Smooth muscle cell of the brain vasculature (primary cell): ENCODE measurements at places on chromosomes 5 and 9.

GRCh38 chr5:57405984-57406383 is 76.6 kb downstream of the ACTBL2 start:
- DNase-seq = no peak

- DNase-seq = no peak
Measured at GRCh38 chr5:135894276-135894675, 1.4 kb downstream of the IL9 start.

DNA sequence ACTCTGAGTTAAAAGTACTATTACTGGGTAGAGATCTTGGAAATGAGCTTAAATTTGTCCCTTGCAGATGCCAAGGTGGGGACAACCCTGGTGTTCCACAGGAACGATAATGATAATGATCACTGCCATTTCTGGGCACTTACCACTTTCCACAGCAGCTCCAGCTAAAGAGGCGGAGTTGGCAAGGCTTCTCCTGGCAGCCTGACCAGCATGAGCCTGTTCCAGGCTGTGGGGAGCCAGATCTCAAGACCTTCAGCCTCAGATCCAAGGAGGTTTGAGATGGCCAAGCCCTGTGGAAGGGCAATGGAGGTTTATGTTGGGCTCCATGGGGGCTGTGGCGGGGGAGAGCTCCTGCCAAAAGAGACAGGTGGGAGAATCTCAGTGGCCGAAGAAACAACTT is 244.9 kb upstream of the MVB12B start:
- no peak for DNase-seq

DNA sequence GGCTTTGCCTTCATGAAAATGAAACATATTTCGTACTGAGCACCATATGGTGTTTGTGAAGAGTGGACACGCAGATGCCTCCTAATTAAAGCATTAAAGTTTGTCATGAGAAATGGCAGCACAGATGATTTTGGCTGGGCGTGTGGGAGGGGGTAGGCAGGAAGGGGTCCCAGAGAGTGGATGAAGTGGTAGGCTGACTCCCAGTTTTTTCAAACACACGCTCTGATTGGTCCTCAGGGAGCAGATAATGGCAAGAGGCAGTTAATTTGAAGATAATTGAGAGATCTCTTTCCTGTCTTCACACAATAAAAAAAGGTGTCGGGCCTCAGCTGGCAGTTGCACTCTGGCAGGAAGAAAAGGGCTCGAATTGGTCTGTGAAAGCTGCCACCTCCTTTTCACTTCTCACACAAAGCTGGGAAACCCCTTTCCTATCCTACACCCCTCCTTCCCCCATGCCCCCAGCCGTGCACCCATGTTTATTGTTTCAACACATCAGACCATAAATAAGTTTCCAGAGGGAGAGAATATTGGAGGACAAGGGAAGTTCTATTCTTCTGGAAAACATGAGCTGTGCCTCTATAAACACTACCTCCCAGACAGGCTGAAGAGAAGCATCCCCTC is 429.6 kb downstream of the ARHGEF28 start:
- DNase-seq = no peak

GRCh38 chr5:37615184-37615583 is 224.7 kb downstream of the GDNF start:
- peak; percentile 35 for DNase-seq

GRCh38 chr5:154403776-154404387 is 41.9 kb upstream of the SAP30L start:
- DNase-seq = no peak

DNA sequence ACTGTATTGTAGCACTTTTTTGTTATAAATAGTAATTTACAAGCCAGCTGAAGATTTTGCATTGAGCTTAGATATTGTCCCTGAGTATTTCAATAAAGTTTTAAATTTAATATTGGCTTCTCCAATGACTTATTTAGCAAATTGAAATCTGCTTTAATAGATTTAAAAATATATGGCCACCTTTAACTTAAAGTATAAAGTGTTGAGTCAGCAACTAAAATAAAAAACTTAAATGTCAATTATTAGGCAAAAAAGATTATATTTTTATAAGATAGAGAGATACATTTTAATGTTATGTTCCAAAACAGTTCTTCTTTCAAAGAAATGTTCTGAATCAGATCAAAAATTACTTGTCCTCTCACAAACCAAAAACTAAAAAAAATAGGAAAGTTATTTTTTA is 60.7 kb downstream of the OSMR start:
- DNase-seq = no peak

- DNase-seq = no peak
Measured at GRCh38 chr9:78958892-78959291, 612.9 kb upstream of the TLE4 start.

GRCh38 chr5:83095957-83096539 is 18.7 kb downstream of the XRCC4 start:
- peak; percentile 24 for DNase-seq

- no peak for DNase-seq
Measured at GRCh38 chr5:25362799-25363198, 718.0 kb upstream of the CDH10 start.

DNA sequence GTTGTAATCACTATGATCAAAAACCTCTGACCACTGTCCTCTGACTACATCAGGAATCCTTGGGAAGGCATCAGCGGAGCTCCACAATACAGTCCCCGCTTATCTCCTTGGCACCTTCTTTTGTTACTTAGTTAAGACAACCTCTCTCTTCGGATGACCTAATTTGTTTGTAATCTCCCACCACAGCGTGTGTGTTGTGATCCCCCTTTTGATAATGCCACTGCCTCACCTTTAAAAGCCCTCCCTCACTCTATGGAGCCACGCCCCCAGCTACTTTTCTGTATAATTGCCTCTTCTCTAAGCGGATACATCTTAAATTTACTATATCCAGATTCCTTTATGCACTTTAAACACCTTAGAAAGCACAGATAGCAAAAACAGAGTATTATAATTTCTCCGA is 35.9 kb downstream of the OR2Y1 start:
- DNase-seq = no peak

- DNase-seq = no peak
Measured at GRCh38 chr5:172692981-172693380, 51.9 kb downstream of the NEURL1B start.

DNA sequence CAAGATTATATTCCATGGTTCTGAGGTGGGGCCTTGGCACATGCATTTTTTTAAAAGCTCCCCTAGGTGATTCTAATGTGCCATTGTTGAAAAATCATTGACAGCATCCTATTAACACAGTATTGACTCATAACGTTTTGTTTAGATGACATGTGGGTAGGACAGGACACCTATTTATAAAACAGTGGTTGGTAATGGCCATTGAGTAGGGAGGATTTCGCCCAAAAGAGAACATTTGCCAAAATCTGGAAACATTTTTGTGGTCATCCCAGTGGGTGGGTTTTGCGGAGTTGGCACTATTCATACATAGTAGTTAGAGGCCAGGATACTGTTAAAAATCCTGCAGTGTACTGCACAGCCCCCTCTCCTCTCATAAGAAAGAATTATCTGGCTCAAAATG is 6.4 kb upstream of the CHD1 start:
- no peak for DNase-seq

- no peak for DNase-seq
Measured at GRCh38 chr5:58505971-58506640, 14.9 kb downstream of the GAPT start.

GRCh38 chr5:105167092-105167491 is 1604.5 kb upstream of the NUDT12 start:
- DNase-seq = no peak

DNA sequence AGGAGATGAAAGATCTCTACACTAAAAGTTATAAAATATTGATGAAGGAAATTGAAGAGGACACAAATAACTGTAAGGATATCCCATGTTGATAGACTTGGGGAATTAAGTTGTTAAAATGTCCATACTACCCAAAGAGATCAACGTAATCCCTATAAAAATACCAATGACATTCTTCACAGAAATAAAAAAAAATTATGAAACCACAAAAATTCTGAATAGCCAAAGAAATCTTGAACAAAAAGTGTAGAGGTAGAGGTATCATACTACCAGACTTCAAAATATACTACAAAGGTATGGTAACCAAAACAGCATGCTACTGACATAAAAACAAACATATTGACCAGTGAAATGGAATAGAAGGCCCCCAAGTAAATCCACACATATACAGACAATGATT is 71.5 kb upstream of the ELL2 start:
- no peak for DNase-seq

- DNase-seq = no peak
Measured at GRCh38 chr5:114984796-114985195, 184.9 kb downstream of the TRIM36 start.

GRCh38 chr5:58804291-58804690 is 221.4 kb downstream of the RAB3C start:
- no peak for DNase-seq

GRCh38 chr5:80864706-80865435 is 95.3 kb upstream of the RASGRF2 start:
- DNase-seq = no peak

DNA sequence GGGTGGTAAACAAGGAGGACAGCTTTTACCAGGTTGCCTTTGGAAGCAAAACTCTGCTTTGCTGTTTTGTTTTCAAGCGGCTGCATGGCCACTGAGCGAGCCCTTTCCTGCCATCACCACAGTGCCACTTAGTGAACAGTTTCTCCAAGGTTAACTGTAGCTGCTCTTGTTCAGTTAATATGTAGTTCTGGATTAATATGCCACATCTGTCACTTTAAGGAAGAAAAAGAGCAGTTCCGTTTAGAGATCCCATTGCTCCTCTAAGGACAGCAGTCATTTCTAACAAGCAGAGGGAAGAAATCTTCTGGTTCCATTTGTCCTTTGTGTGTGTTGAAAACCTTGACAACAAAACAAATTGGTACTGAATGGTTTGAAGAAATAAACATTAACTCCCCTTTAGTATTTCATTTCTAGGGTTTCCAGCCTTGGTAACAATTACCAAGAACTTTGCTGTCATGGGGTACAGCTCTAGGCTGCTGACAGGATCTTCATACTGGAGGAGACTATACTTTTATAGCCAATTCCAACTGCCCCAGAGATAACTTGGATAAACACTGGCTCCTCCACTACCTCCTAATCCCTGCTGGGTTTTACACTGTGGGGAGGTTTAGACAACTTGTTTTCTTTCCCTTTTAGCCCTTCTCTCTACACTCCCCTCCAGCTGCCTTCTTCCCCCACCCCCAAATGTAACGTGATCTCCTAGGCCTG is 10.3 kb upstream of the ABL1 start:
- DNase-seq = peak; percentile 89

DNA sequence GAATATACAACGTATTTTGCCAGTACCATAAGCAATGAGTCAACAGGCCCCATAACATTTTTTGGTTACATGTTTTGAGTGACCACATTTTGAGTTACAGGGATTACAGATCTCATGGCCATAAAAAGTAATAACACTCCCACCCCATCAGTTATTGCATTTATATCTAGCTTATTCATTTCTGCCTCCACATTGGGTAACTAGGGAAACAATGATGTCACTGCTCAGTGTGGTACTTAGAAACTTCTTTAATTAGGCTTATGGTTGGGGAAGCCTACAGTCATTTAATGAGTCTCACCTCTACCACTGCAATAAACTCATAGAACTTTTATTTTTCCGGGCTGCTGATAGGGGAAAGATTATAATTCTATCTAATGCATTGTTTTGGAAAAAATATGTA is 39.9 kb upstream of the SMIM15 start:
- DNase-seq = no peak

DNA sequence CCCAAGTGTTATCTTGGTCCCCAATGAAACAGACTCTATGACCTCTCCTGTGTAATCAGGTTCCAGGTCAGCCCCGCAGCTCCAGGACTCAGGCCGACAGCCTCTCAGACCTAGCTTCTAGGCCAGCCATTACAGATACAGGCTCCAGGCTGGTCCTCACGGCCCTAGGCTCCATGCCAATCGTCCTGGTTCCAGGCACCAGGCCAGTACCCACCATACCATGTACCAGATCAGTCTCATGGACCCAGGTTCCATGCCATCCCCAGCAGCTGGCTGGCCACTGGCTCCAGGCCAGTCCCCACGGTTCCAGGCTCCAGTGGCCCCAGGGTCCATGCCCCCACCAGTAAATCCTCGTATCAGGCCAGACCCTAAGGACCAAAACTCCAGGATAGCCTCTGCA is 1326.6 kb upstream of the C9orf72 start:
- DNase-seq = no peak

DNA sequence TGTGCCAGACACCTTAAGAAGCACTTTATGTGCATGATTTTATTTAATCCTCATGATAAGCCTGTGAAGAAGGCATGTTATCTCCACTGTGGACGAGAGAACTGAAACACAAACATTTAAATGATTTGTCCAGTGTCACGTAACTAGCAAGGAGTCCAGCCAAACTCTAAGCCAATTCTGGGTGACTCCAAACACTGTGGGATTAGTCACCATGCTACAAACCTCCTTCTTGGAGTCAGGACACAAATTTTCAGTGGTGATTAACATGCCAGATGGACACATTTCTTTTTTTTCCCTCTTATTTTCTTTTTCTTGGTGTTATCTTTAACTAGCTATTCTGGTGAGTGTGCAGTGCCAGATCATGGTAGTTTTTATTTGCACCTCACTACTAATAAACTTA is 316.8 kb downstream of the NDUFS4 start:
- no peak for DNase-seq

DNA sequence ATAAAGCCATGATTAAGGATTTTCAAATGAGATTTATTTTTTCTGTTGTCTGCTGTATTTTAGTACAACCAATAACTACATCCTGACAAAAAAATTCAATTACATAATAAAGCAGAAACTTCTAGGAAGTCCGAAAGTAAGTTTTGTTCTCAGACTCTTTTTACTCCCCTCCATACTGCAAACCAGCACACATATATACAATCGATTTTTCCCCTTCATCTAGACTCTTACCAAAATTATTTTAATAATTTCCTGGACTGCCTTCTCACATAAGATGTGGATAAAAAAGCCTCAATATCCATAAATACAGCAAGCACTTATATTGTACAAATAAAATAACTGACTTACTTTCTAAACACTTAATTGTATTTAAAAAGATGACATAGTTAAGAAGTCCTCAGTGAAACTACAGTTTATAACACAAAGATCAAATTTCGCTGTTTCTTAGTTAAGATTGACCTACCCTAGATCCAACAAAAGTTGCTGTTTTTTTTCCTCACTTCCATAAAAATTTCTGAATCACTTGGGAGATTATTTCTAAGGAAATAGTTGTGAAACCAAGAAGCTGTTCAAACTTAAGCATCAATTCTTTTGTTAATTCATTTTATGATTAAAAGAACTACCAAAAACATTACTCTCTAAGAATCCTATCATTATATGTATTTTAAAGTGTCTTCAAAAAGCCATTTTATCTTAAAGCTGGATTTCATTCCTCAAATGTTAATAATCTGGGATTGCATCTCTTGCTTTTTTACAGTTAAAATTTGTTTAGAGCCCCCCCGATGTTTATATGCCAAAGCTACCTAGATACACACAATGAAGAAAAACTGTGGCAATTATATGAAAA is 74.7 kb upstream of the IFNE start:
- DNase-seq = no peak

DNA sequence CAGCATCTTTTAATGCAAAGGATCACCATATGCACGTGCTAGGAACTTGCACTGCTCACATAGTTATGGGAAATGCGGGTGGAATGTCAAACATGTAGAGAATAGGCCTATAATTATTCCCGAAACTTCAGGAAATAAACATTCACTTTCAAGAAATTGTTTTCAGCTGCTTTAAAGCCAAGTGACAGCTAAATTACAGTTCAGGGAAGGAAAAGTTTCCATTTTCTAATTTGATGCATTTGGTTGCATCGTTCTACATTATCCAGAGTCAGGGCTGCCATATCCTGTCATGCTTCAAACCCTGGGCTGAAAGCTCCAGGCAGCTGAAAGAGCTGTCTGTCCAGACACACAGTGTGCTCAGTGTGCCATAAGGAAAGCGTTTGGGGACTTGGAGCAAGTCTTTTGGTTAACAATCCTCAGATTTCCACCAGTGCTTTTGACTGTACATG is 518.1 kb downstream of the CSNK1G3 start:
- no peak for DNase-seq

- DNase-seq = no peak
Measured at GRCh38 chr5:139962445-139962844, 80.7 kb downstream of the NRG2 start.
